ENCODE measurements at places on chromosomes 3 and 15. TPM values are rescaled to one million over a fixed set of nuclear protein-coding genes. Genes with fewer than 3 reads are reported as not detected.

The ZMYND10 gene
- total RNA-seq, result 1.2 TPM

The CHRNA7 gene
- total RNA-seq, result 0.51 TPM

The KBTBD12 gene
- total RNA-seq, result not detected

The GLCE gene
- total RNA-seq, result 4.2 TPM

The GOLIM4 gene
- 3.3 TPM for total RNA-seq

The OSBPL10 gene
- 2.2 TPM for total RNA-seq
